ENCODE measurements at places on chromosomes 16 and 17.

DNA sequence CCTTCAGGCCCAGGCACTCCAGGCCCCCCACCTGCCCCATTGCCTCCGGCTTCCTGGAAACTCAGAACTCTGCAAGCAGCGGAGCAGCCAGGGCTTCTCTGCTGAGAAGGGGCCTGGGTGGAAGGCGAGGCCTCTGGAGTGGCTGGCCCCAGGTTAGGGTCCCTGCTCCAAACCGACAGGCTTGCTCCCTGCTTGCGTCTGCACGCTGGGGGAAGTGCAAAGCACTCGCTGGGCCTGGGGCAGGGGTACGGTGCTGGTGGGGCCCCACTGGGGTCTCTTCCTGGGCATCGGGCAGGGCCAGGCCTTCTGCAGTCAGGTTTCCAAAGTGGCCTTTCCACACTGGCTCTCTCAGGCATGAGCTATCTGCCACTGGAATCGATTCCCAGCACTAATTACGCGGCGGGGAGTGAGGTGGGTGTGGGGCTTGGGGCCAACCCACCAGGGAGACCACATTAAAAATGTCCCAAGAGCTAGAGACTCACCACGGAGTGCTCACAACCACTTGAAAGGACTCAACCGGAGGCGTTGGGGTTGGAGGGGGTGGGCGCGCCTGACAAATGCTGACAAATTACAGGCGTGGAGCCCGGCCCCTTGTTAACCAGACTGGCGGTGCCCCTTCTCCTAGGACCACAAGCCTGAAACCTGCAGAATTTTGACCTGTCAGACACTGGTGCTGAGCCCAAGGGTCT lies 17.9 kb downstream of the FAM83G start:
- DNase-seq, result no peak

DNA sequence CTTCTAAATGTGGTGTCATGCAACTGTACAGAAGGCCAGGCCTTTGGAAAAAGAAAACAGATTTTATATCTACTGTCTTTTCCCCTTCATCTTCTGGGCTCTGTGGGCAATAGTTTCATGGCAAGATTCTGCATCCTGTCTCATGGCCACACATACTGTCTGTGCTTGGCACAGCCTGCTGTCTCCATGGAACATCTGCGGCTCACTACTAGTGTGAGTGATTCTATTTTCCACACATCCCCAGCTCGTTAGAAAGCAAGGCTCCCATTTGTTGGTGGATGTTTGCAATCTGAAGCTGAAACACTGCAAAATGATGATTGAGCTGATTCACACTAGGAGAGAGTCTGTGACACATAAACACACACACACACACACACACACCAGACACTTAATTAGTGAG lies 32.4 kb downstream of the CACNG3 start:
- no peak for DNase-seq

- no peak for DNase-seq
These were observed 7.5 kb upstream of the RASD1 start for GRCh38 chr17:17503566-17504130.

DNA sequence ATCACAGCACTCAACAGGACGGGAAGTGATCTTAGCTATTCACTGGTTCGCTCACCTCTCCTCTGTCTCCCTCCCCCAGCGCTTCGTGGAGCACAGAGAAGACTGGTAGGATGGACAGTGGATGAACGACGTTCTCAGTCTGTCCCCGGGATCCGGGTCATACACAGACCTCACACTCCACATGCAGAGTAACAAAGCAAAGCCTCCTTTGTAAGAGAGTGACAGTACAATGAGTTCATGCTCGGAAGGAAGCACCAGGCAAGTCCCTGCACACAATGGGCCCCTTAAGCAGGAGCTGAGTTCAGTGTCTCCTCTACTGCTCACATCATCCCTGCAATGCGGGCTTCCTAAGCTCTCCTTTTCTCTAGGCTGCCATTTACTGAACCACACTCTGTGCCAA lies 356.9 kb downstream of the C16orf95 start:
- no peak for DNase-seq
